ENCODE measurements at places on chromosomes 2 and 18. TPM values are rescaled to one million over a fixed set of nuclear protein-coding genes. Genes with fewer than 3 reads are reported as not detected.
A peak's percentile ranks its signal among the peaks of the same experiment; 100 is the strongest.

Gene SERPINB10
- total RNA-seq: not detected

Gene PLEKHM3
- 6.6 TPM for total RNA-seq

Gene SERPINB2
- total RNA-seq: not detected

DNA sequence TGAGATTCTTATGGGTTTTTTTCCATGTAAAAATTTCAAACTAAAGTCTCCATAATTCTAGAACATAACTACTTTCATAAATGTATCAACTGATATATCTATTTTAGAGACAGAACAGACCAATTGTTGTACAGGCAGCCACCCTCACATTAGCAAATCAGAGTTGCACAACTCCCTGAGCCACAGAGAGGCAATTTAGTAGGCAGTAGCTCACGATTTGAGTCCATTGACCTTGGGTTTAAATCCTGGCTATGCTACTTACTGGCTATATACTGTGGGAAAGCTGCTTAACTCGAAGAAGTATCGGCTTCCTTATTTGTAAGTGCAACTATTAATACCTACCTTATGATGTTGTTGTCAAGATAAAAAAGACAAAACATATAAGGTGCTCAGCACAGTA, 16.2 kb downstream of the MTIF2 start:
- H3K4me3 ChIP-seq: no peak overlapping the region
- DNase-seq: no peak
- peaks cover 29% of the 10 kb centered on the region for H3K36me3 ChIP-seq
- H3K27ac ChIP-seq: no peak overlapping the region
- H3K27me3 ChIP-seq: no peaks in the 10 kb centered on the region

GRCh38 chr2:186780701-186781316, 68.2 kb downstream of the ZSWIM2 start:
- no peaks in the 10 kb centered on the region for H3K4me1 ChIP-seq
- no peaks in the 10 kb centered on the region for H3K27me3 ChIP-seq
- no peak overlapping the region for H3K27ac ChIP-seq
- DNase-seq: no peak

Gene ACVR1C
- 0.98 TPM for total RNA-seq

- H3K27ac ChIP-seq: no peak overlapping the region
- no peak for DNase-seq
- no peak overlapping the region for H3K4me3 ChIP-seq
- no peaks in the 10 kb centered on the region for H3K4me1 ChIP-seq
Measured at GRCh38 chr2:65754219-65754618, 321.8 kb upstream of the SPRED2 start.

DNA sequence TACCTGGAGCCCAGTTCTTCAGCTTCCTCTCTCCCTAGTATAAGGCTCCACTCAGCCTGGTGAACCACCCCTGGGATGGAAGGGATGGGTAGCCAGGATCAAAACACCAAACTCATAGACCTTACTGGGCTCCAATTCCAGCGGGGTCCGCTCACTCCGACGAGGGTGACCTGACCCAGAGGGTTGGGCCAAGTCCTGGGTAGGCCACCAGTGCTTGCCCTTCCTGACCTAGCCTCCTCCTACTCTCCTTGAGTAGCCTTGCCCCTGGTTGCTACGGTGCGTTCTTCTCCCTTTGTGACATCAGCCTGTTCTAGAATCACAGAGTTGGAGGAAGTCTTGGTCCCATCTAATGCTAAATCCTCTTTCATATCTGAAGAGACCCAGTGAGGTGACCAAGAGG, 537 bp upstream of the STAT4 start:
- H3K27me3 ChIP-seq: no peaks in the 10 kb centered on the region
- peaks cover 15% of the 10 kb centered on the region for H3K36me3 ChIP-seq
- H3K4me3 ChIP-seq: peak overlapping the region; percentile 91

DNA sequence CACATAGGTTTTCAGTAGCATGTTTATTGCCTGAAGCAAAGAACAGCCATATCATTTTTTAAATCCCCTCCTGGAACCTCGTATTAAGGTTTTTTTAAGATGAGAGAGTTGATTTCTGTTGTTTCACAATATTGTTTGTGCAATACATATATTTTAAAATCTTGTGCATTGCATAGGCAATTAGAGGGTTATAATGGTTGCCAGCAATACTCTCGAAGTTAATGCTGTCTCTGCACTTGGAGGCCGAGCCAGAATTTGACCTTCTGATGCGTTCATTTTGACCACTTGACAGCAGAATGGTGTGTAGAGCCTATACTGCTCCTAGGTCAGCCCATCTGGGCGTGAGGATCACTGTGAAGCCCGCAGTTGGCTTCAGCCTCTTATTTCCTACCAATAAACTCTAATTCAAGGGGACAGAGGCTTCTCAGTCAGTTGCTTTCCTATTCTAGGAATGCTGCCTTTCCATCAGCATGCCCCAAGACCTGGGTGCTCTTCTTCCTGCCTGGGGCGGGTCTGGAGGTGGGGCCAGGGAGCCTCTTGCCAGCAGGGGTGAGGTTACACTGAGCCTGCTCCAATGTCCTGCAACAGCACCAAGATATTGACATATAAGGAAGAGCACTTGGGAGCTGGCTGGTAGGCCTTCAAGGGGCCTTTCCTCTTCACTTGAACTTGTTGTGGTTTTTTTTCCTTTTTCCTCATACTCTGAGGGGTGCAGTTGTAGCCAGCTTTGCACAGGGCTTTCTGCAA, 91.4 kb upstream of the BCL2L11 start:
- no peak overlapping the region for H3K4me3 ChIP-seq
- peaks cover 45% of the 10 kb centered on the region for H3K27me3 ChIP-seq
- no peak for DNase-seq
- H3K27ac ChIP-seq: no peak overlapping the region
- H3K36me3 ChIP-seq: no peaks in the 10 kb centered on the region
- H3K4me1 ChIP-seq: no peaks in the 10 kb centered on the region

DNA sequence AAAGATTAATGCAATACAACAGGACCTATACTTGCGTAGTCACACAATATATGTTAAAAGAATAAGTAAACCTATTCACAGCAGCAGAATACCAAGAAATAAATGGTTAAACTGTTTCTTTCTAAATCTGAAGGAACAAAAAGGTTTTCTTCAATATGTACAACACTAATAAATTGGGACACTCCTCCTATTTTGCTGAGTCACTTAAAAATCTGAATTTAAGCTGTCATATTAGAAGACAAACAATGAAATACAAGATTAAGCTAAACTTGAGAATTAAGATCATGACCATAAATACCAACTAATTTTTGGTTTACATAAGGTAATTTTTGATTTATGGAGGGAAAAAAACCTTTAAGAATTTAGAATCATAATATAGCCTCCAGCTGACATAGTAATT, 92.8 kb downstream of the ARHGEF33 start:
- no peaks in the 10 kb centered on the region for H3K4me1 ChIP-seq
- no peak overlapping the region for H3K27ac ChIP-seq
- no peaks in the 10 kb centered on the region for H3K27me3 ChIP-seq

GRCh38 chr2:153221506-153221905, 257.1 kb downstream of the RPRM start:
- DNase-seq: no peak
- no peaks in the 10 kb centered on the region for H3K4me1 ChIP-seq
- no peaks in the 10 kb centered on the region for H3K27me3 ChIP-seq
- H3K36me3 ChIP-seq: no peaks in the 10 kb centered on the region

- H3K4me1 ChIP-seq: peaks cover 2% of the 10 kb centered on the region
- DNase-seq: no peak
- H3K27me3 ChIP-seq: peaks cover 5% of the 10 kb centered on the region
- no peak overlapping the region for H3K4me3 ChIP-seq
- H3K36me3 ChIP-seq: peaks cover 5% of the 10 kb centered on the region
Measured at GRCh38 chr2:169082995-169083394, 13.6 kb downstream of the DHRS9 start.

Gene CYS1
- 0.24 TPM for total RNA-seq

GRCh38 chr2:165240916-165241315, 1.7 kb downstream of the SCN2A start:
- H3K4me1 ChIP-seq: no peaks in the 10 kb centered on the region
- H3K36me3 ChIP-seq: no peaks in the 10 kb centered on the region
- no peak overlapping the region for H3K27ac ChIP-seq
- H3K27me3 ChIP-seq: no peaks in the 10 kb centered on the region
- H3K4me3 ChIP-seq: no peak overlapping the region

GRCh38 chr2:113755835-113756354, 547 bp downstream of the SLC35F5 start:
- H3K27ac ChIP-seq: peak overlapping the region; percentile 100
- no peaks in the 10 kb centered on the region for H3K27me3 ChIP-seq

GRCh38 chr18:59358414-59358711, 702 bp downstream of the LMAN1 start:
- H3K4me3 ChIP-seq: peak overlapping the region; percentile 88
- peaks cover 2% of the 10 kb centered on the region for H3K27me3 ChIP-seq
- H3K4me1 ChIP-seq: peaks cover 35% of the 10 kb centered on the region
- peak overlapping the region; percentile 90 for H3K27ac ChIP-seq
- DNase-seq: no peak

DNA sequence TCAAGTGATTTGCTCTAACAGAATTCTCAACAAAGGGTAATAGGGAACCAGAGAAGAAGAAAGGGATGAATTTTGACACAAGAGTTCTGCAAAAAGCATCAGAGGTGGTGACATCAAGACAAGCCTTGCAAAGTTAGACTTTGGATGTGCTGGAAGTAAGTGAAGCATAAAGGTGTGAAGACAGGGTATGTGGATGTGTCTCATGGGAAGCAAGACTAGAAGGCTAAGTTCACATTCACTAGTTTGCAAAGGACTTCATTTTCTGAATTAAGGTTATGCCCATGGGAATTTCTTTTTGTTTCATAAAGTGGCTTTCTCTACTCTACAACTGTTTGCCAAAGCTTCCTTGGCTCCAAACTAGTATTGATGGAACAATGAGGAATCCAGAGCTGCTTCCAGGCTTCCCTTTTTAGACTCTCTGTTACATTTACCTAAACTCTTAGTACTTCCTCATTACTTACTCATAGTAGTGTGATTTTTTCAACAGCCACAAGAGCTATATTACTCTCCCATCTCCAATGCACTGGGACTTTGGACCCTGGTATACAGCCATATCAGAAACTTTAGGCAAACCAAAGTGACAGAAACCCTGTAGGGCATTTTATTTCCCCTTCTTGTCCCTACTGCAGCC, 21.1 kb upstream of the IHH start:
- H3K27me3 ChIP-seq: no peaks in the 10 kb centered on the region
- no peak overlapping the region for H3K27ac ChIP-seq
- no peaks in the 10 kb centered on the region for H3K36me3 ChIP-seq
- H3K4me3 ChIP-seq: no peak overlapping the region
- no peak for DNase-seq

Gene AMER3
- not detected for total RNA-seq

Gene IAH1
- total RNA-seq: 76.0 TPM

GRCh38 chr18:45517181-45517741, 98.0 kb upstream of the SLC14A2 start:
- no peaks in the 10 kb centered on the region for H3K36me3 ChIP-seq
- H3K27me3 ChIP-seq: no peaks in the 10 kb centered on the region
- no peaks in the 10 kb centered on the region for H3K4me1 ChIP-seq
- no peak overlapping the region for H3K4me3 ChIP-seq
- no peak for DNase-seq

Gene OSGEPL1
- 12.2 TPM for total RNA-seq

DNA sequence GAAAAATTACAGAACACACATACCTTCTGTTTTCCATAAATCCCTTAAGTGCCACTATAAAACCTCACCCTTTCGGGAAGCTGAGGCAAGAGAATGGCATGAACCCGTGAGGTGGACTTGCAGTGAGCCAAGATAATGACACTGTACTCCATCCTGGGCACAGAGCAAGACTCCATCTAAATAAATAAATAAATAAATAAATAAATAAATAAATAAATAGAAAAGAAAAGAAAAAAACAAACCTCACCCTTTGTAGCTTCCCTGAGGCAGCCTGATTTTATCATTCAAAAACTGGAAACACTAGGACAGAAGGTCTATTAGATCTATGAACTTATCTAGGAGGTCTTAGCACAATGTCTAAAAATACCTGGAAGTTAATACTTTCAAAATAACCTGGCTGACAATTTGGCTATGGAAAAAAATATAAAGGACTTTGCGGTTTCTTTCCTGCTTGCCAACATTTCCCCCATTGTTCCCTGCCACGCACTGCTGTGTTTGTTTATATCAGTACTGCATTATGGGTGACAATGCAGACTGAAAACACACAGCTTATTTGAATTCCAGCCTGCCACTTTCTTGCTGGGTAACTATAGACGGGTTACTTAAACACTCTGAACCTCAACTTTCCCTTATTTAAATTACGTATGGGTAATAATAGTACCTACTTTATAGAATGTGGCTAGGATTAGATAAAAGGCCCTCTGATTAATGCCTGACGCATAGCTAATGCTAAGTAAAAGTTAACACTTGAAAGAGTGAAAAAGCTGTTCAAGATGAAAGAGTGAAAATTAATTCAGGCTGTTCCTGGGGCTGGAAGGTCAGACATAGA, 313.0 kb downstream of the RDH14 start:
- H3K4me3 ChIP-seq: no peak overlapping the region
- H3K36me3 ChIP-seq: no peaks in the 10 kb centered on the region
- H3K27me3 ChIP-seq: no peaks in the 10 kb centered on the region
- no peaks in the 10 kb centered on the region for H3K4me1 ChIP-seq

Gene DSC1
- total RNA-seq: not detected

Gene CAB39
- total RNA-seq: 168 TPM

Gene PRKRA
- total RNA-seq: 52.4 TPM

DNA sequence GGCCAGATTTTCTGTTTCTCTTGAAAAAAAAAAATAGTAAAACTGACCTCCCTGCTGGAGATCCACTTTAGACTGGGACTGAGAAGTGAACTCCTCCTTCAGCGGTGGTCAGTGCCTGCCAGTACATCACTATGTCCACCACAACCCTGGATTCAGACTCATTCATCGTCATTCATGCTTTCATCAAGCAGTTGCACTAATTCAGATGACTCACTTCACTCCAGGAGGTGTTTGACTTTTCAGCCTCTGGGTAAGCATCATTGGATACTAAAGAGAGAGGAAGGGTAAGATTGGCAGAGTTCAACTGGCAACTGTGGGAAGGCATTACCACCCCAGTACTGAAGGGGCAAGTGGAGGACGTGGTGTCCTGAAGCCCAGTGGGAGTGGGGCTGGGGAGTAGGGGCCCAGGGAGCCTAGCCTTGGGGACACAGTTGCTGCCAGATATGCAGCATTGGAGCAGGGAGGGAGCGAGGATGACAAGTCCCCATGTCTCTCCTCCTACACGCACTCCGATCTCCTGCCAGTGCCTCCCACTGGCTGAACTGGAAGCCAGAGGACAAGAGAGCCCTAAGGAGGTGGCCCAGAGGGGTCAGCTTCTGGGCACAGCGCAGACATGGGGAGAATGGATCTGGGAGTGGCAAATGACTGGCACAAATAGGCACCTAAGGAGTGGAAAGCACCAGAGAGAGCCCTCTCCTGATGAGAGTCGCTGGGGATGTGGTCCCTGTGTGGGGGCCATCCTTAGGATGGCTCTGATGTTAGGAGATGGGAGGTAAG, 111.1 kb downstream of the TGFA start:
- H3K4me1 ChIP-seq: peaks cover 22% of the 10 kb centered on the region
- H3K36me3 ChIP-seq: no peaks in the 10 kb centered on the region
- DNase-seq: peak; percentile 47
- no peak overlapping the region for H3K27ac ChIP-seq
- H3K27me3 ChIP-seq: no peaks in the 10 kb centered on the region
- H3K4me3 ChIP-seq: no peak overlapping the region
